AG04449 (cell line): ENCODE measurements at places on chromosomes 16 and 17.

- no peak for DNase-seq
Measured at GRCh38 chr17:37062021-37062420, 113.3 kb downstream of the AATF start.

GRCh38 chr17:8479431-8479947 lies 43.8 kb downstream of the NDEL1 start:
- DNase-seq = no peak

DNA sequence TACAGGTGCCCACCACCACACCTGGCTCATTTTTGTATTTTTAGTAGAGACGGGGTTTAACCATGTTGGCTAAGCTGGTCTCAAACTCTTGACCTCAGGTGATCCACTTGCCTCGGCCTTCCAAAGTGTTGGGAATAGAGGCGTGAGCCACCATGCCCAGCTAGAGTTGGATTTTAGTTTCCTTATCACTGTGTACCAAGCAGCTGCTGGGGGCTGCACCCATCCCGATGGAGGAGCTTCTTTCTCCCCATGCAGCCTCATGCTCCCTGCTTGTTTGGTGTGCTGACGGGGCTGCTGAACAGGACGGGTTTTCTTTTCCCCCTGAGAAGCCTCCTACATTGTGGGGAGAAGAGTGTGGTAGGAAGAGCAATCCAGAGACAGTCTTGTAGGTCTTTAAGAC lies 173.2 kb downstream of the LGALS9B start:
- DNase-seq = no peak

DNA sequence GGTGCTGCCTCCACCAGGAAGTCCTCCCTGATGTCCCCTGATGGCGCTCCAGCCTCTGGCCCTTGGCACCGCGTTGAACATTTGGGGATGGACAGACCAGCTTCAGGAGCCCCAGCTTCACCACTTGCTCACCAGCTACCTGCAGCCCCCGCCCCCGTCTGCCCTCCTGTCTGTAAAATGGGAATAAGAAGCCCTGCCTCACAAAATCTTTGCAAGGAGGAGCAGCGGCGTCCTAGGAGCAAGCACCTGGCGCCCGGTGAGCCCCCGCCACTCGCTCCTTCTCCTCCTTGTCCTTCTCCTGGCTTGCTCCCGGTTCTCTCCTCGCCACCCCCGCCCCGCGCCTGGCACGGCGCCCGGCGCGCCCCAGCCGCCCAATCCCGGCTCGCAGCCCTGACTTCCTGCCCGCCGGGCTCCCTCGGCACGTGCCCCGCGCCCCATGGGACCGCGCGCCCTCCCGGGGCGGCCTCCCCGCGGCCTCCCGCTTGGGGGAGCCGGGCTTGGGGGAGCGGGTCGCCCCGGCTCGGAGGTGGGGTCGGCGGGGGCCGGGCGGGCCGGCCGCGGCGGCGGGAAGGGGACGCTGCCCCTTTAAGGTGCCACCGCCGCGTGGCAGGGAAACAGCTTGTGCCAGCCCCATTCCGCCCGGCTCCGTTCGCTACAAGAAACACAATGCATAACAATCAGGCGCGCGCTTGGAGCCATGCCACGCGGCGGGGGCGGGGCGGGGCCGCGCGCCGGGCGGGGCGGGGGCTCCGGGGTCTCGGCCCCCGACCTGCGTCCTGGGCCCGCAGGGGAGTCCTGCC lies 9.1 kb upstream of the PPP1R1B start:
- DNase-seq = no peak

GRCh38 chr17:4369557-4370230 lies 3.2 kb upstream of the UBE2G1 start:
- DNase-seq = no peak
